A549 treated with ZK216348 at 1 μM for 4 hours (cell line): ENCODE measurements at places on chromosomes 5 and 9. TPM values are rescaled to one million over a fixed set of nuclear protein-coding genes. Genes with fewer than 3 reads are reported as not detected.

Gene ANKRD18A
- 8.2 to 12.4 TPM (median 10.0 TPM) in 5 replicates for total RNA-seq

Gene OR5C1
- not detected in 5 replicates for total RNA-seq

Gene CDH12
- not detected in 5 replicates for total RNA-seq

Gene AIF1L
- 1.4 to 2.1 TPM (median 1.5 TPM) in 5 replicates for total RNA-seq

Gene SYNPO
- total RNA-seq = 17.5 to 31.2 TPM (median 29.6 TPM) in 5 replicates

Gene PAIP1
- total RNA-seq = 102 to 123 TPM (median 109 TPM) in 5 replicates

Gene PCDHB4
- total RNA-seq = 0.06 to 0.12 TPM (median 0.09 TPM) in 4 of 5 replicates, not detected in the other

Gene IFNA21
- total RNA-seq = not detected in 5 replicates

Gene DMGDH
- not detected in 5 replicates for total RNA-seq

Gene RIC1
- total RNA-seq = 10.3 to 13.8 TPM (median 12.2 TPM) in 5 replicates

Gene VCP
- total RNA-seq = 211 to 305 TPM (median 286 TPM) in 5 replicates

Gene FBN2
- 12.9 to 22.2 TPM (median 18.6 TPM) in 5 replicates for total RNA-seq

Gene COL15A1
- total RNA-seq = 0.28 to 0.58 TPM (median 0.39 TPM) in 5 replicates

Gene KIAA1191
- 63.5 to 87.1 TPM (median 76.1 TPM) in 5 replicates for total RNA-seq

Gene GHR
- total RNA-seq = 0.05 TPM in 1 of 5 replicates, not detected in the others

Gene RARS1
- 92.9 to 138 TPM (median 98.0 TPM) in 5 replicates for total RNA-seq

Gene ANKRD20A1
- total RNA-seq = 0.60 to 1.8 TPM (median 1.3 TPM) in 5 replicates

Gene C8G
- total RNA-seq = 0.56 to 2.0 TPM (median 1.1 TPM) in 4 of 5 replicates, not detected in the other

Gene FBP1
- total RNA-seq = 0.11 to 0.15 TPM (median 0.13 TPM) in 3 of 5 replicates, not detected in the others

Gene C5orf63
- total RNA-seq = 2.4 to 6.2 TPM (median 4.0 TPM) in 5 replicates
